ENCODE measurements at places on chromosomes 11 and 22.

DNA sequence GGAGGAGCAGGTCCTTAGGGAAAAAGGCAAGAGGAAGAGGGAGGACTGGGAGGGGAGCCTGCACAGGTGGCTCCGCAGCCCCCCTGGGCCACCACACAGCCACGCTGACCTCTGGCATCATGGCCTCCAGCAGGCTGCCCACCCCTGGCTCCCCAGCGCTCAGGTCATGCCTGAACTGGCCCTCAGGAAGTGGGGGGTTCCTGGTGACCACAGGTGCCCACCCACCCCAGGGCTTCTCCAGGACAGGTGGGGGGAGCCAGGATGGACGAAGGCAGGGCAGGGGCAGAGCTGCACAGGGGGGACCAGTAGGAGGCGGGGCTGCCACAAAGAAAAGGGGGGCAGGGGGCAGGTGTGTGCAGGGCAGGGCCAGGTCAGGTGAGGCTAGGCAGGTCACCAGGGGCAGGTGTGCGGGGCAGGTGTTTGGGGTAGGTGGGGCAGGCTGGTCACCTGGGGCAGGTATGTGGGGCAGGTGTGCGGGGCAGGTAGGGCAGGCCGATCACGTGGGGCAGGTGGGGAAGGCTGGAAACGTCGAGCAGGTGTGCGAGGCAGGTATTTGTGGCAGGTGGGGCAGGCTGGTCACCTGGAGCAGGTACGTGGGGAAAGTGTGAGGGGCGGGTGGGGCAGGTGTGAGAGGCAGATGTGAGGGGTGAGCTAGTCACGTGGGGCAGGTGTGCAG lies 997 bp downstream of the DEAF1 start:
- DNase-seq: no peak

GRCh38 chr22:46039535-46039934 lies 62.6 kb upstream of the WNT7B start:
- no peak for DNase-seq

DNA sequence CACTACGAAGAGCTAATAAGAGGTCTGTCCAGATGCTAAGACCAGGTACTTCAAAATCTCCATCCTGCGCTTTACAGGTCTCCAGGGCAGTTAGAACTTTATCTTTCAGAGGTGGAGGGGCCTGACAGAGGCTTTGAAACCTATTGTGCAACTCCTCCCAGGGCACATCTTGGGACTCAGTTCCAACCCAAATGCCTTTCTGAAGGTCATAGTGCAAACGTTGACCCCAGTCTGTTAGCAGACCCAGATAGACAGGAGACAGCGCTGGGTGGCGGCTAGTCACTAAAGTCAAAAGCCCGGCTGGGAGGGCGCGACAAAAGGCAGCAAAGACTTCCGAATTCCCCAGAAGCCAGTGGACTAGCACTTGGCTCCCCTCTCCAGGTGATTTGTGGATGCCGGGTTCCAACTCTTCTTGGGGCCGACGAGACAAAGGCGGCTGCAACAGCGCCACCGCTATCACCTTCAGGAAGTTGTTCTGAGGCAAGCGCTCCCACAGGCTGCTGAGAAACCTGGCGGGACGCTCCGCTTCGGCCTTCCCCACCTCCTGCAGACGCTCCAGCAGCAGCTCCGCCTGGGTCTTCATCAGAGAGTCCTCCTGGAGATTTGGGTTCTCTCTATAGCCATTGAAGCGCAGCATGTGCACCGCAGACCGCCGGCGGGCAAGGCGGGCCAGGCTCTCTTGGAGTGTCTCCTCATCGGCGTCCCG lies 728 bp downstream of the FANCF start:
- peak; percentile 38 for DNase-seq

DNA sequence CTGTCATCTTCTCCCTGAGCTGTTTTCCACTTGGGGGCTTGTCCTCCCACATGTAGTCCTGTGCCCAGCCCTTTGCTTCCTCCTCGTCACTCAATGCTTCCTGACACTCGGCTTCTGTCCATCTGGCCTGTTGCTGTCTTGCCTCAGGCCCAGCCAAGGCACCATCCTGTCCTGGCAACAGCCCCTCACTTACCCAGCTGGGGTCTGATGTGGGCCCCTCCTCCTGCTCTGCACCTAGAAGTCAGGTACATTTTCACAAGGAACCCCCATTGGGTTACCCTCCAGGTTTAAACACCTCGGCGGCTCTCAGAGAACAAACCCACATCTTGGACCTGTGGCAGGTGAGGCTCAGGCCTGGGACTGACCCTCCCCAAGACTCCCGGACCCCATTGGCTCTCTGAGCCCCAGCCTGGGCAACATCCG lies 784.8 kb downstream of the TBC1D22A start:
- DNase-seq: no peak

GRCh38 chr11:26048271-26048670 lies 283.7 kb upstream of the ANO3 start:
- DNase-seq: no peak

GRCh38 chr22:42788021-42788420 lies 67.4 kb upstream of the A4GALT start:
- DNase-seq: no peak

DNA sequence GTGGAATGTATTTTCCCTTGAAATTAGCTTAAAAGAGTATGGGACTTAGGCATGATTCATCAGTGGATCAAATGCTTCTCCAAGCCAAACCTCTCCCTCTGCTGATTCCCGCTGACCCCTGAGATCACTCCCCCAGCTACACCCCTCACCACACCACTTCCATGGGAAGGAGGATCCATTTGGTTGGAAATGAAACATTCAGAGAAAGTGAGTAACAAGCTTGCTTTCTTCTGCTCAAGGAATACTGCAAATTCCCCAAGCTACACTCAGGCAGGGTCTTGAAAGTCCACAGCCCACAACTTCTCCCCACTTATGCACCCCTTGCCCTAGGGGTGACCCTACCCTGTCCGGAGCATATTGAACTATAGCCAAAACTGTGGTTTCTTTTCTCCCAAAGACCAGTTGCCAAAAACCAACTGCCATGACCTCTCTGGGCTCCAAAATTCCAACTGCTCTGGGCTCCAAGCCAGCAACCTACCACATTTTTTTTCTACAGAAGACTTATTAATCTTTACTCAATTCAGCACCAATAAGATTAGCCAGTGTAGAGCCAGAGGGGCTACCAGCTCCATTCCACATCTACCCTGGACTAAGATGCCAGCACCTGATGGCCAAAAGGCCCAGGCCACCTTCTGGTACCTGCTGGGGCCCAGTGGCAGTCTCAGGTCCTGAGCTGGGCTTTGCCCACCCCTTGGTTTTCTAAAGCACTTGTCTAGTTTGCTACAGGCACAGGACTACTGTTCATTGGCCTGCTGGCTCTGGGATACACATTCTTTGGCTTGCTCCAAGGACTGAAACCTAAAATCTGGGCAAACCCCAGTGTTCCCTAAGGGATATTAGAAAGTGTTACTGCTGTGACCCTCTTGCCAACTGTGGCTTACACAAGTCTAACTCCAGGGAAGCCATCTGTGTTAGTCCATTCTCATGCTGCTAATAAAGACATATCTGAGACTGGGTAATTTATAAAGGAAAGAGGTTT lies 101.1 kb downstream of the MICAL3 start:
- no peak for DNase-seq

DNA sequence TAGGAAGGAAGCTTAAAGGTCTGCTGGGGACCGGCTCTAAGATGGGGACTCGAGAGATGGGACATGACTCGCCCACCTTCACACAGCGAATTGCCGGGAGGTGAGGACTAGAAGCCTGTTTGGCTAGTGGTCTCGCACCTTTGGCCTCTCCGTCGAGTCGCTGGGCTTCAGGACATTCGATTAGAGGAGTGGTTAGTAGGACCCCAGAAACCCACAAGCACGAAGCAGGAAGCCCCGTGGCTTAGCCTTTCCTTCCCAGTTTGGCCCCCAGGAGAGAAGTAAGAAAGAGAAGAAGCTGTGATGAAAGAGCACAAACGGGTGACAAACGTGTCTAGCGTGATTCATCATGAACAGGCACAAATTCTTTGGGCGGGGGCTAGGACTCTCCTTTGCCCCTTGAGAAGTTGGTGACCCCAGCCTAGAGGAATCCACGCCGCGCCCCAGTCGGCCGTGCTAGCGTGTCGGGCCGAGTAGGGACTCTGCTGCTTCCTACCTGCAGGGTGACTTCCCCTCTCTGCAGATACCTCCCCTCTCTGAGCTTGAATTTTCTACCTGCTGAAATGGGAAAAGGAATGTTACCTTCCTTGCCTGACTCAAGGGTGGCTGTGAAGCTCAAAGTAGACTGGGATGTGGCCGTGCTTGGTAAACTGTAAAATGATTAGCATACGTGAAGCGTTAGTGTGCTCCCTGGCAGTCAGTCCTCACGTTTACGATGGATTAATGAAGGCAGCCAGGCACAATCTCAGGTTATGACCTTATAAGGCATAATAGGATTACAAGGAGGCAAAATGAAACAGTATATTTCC lies 1.1 kb upstream of the ADM start:
- no peak for DNase-seq

GRCh38 chr11:43892851-43893250 lies 12.2 kb downstream of the ALKBH3 start:
- DNase-seq: no peak

- no peak for DNase-seq
Measured at GRCh38 chr11:108111126-108111525, 10.2 kb upstream of the ACAT1 start.

- no peak for DNase-seq
Measured at GRCh38 chr11:79129702-79130101, 311.1 kb downstream of the TENM4 start.

- no peak for DNase-seq
Measured at GRCh38 chr11:130882138-130882551, 34.1 kb downstream of the SNX19 start.

GRCh38 chr22:32748509-32748908 lies 53.0 kb upstream of the TIMP3 start:
- no peak for DNase-seq

- no peak for DNase-seq
Measured at GRCh38 chr11:83302151-83302550, 16.0 kb upstream of the CCDC90B start.

- DNase-seq: no peak
Measured at GRCh38 chr11:75773595-75774353, 5.2 kb downstream of the DGAT2 start.

DNA sequence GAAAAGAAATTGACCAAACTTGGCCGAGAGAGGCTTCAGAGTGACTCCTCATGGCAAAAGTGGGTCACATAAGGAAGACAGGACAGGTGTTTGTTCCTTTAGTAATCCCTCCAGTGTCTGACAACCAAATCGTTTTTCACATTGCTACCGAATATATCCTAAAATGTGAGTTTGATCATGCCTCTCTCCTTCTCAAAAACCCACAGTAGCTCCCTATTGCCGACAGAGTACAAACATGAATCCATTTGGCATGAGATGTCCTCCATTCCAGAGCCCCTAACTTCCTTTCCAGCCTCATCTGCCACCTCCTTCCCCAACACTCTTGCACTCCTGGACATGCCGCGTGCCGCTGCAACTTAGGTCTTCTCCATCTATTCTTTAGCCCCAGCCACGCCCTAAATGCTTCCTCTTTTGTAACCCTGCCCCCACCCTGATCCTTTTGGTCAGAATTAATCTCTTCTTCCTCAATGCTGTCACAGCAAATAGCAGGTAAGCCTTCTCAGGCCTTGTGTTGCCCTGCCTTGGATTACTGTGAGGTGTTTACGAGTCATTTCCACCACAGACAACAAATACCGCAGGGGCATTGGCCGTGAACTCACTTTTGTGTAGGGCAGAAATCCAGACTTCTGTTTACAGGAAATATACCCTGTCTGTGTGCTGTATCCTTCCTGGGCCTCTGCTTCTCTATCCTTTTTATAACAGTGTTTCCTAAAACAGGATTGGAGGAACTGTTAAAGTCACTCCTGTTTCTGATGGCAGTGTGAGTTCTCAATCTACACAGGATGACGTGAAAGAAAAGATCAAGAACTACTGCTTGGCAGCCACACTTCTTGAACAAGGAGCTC lies 66.0 kb upstream of the FTH1 start:
- DNase-seq: no peak

DNA sequence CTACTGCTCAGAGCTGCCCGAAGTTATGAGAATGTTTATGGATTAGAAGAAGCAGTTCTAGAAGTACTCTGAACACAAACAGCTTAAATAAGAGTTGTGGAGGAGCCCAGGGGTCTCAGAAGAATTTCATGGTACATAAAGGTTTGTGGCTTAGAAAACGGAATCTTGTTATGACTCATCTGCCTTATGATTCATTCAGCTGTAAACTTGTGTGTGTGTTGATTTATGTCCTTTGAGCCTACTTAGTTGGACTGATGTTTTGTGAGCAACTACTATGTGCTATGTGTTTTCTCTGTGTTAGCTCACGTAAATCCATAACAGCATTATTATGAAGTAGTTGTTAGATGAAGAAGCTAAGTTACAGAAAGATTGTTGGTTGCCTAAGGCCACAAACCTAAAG lies 203.7 kb downstream of the PGR start:
- DNase-seq: no peak

- DNase-seq: no peak
Measured at GRCh38 chr11:19055016-19055415, 5.5 kb downstream of the MRGPRX2 start.

DNA sequence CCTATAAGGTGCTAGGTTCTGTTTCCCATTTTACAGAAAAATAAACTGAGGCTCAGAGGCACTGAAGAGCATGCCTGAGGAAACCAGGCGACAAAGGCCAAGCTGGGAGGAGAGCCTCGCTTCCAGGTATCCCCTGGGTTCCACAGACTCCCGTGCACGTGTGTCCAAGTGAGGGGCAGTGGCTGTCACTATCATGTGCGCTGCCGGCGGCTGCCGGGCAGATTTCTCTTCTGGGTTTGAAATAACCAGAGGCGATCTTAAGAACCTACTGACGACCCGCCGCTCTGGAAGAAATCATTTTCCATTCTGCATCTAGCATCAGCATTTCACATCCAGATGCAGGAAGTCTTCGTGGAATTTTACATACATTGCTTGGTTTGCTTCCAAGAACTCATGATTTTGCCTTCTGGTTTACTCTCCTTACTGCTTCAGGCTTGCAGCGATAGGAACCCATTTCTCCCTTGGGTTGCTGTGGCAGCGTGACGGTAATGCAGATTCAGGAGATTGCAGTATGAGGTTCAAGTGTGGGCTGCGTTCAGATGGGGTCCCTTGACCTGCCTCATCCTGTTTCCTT lies 28.6 kb downstream of the ARHGAP8 start:
- DNase-seq: no peak

- no peak for DNase-seq
Measured at GRCh38 chr11:78576549-78577097, 2.0 kb upstream of the NARS2 start.

DNA sequence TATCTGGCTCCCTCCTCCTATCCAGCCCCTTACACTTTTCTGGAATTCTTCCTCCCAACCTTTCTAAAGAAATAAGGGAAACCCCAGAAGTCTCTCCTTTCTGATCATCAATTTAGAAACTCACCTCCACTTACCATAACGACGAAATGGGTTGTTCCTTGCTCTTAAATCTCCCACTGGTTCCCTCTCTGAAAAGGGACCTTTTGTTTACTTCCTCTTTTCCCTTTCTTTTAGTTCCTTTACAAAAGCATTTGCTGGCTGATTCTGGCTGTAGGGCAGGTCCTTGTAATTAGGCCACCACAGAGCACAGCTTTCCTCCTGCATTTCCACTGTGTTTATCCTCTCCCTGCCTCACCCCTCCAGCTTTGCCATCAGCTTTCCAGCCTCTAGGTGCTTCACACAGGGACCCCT lies 12.0 kb downstream of the JAML start:
- no peak for DNase-seq
